HFFc6 (cell line): ENCODE measurements at places on chromosomes 2 and 18.

- DNase-seq: no peak
- no peaks in the 10 kb centered on the region for H3K36me3 ChIP-seq
- H3K4me3 ChIP-seq: no peak overlapping the region
- no peak overlapping the region for H3K27ac ChIP-seq
- peaks cover 6% of the 10 kb centered on the region for H3K27me3 ChIP-seq
- H3K4me1 ChIP-seq: no peaks in the 10 kb centered on the region
Observed at GRCh38 chr2:165070076-165070475, 114.8 kb upstream of the SLC38A11 start.

DNA sequence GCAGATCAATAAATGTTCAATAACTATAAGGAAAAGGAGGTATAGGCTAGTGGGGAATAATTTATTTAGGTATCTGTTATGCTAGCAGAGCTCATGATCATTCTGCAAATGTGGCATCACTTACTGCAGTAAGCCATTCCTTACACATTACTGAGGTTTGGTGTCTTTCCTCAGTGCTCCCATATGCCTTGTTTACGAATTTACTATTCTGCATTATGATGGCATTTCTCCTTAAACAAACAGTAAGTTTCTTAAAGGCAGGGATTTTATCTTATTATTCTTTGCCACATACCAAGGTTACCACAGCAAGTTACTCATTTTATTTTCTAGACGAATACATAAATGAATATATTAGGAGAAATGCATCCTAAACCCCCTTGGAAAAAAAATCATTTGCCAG is 88.4 kb downstream of the DSEL start:
- H3K36me3 ChIP-seq: peaks cover 12% of the 10 kb centered on the region
- H3K4me1 ChIP-seq: peaks cover 66% of the 10 kb centered on the region
- peak overlapping the region; percentile 85 for H3K27ac ChIP-seq
- H3K27me3 ChIP-seq: no peaks in the 10 kb centered on the region
- peak; percentile 61 for DNase-seq

- DNase-seq: no peak
- H3K27ac ChIP-seq: no peak overlapping the region
- peaks cover 2% of the 10 kb centered on the region for H3K27me3 ChIP-seq
- peaks cover 31% of the 10 kb centered on the region for H3K36me3 ChIP-seq
- peaks cover 32% of the 10 kb centered on the region for H3K4me1 ChIP-seq
Observed at GRCh38 chr18:48809365-48809764, 141.4 kb downstream of the SMAD7 start.

DNA sequence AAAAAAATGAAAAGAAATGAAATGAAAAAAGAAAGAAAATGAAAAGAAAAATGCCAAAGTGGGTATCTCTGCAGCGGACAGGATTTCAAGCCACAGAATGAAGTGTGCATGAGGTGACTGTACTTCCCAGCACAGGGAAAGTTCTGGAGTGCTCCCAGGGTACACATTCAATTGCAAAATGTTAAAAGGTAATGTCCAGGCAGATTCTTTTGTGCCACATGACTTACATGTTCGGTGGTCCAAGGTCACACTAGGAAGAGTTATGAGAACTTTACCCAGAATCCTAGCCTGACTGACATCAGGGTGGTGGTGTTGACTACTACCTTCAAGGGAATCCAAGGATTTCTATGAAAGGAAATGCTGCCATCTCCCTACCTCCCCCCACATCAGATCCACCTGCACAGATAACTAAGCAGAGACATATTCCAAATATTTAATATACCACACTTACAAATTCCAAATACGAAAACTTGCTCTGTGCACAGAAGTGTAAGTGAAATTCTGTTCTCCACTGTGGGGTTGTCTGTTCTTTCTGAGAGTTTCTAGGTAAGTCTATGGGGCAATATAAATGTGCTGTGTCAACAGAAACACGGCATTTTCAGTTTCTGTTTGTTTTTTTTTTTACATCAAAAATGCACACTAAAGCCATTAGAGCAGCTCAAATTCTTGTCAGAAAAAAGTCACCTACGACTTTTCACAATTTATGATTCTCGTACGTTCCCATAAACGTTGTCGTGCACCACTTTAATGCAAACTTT is 56.6 kb downstream of the CABYR start:
- H3K4me3 ChIP-seq: no peak overlapping the region
- H3K4me1 ChIP-seq: 0 out of 2 replicates have a peak, but pooled peaks cover 6% of the 10 kb centered on the region
- peaks cover 1% of the 10 kb centered on the region; the same call in 1 of the 2 replicates for H3K27me3 ChIP-seq
- no peaks in the 10 kb centered on the region for H3K36me3 ChIP-seq
- H3K27ac ChIP-seq: no peak overlapping the region

- peaks cover 30% of the 10 kb centered on the region for H3K4me1 ChIP-seq
- no peak overlapping the region for H3K27ac ChIP-seq
Observed at GRCh38 chr2:62801110-62801509, 95.6 kb downstream of the EHBP1 start.

DNA sequence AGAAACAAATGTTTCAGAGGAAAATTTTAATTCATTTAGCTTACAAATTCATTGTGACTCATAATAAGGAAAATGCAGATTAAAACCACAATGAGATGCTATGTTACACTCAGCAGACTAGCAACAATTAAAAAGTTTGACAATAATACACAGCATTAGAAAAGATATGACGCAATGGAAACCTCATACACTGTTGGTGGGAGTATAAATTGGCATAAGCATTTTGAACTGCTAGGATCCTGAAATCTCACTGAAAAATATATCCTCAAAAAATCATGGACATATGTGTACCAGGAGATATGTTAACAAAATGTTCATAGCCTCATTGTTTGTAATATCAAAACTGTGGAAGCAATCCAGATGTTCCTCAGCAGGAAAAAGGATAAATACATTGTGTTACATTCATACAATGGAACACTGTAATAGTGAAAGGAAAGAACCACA is 13.7 kb downstream of the CALCRL start:
- H3K27me3 ChIP-seq: no peaks in the 10 kb centered on the region; the same call in 1 of the 2 replicates
- H3K4me3 ChIP-seq: peak overlapping the region; percentile 17
